ENCODE measurements at places on chromosomes 4 and X. TPM values are rescaled to one million over a fixed set of nuclear protein-coding genes. Genes with fewer than 3 reads are reported as not detected.
A peak's percentile ranks its signal among the peaks of the same experiment; 100 is the strongest.

The TASL gene
- total RNA-seq, result not detected

The NAT8L gene
- total RNA-seq, result 28.2 TPM

The SSX2B gene
- total RNA-seq, result not detected

The SORBS2 gene
- 9.2 TPM for total RNA-seq

The DTHD1 gene
- not detected for total RNA-seq

The F11 gene
- not detected for total RNA-seq

The NRK gene
- 48.2 TPM for total RNA-seq

The WWC2 gene
- total RNA-seq, result 64.1 TPM

The NUDT11 gene
- 17.1 TPM for total RNA-seq

The IL15 gene
- 0.82 TPM for total RNA-seq

The CENPVL1 gene
- total RNA-seq, result 0.31 TPM

The FABP2 gene
- not detected for total RNA-seq

The FGG gene
- total RNA-seq, result 2.5 TPM

The ZCCHC13 gene
- total RNA-seq, result not detected

The SLITRK2 gene
- total RNA-seq, result 0.95 TPM

The RBM3 gene
- 209 TPM for total RNA-seq

The UGT8 gene
- 1.6 TPM for total RNA-seq

The OPHN1 gene
- 8.6 TPM for total RNA-seq

The PRDM8 gene
- total RNA-seq, result 2.4 TPM

The C4orf17 gene
- total RNA-seq, result not detected

- DNase-seq, result no peak
These were observed 39.9 kb downstream of the PDS5A start for GRCh38 chr4:39937683-39938268.

GRCh38 chr4:74325886-74326285 is 17.6 kb downstream of the EPGN start:
- DNase-seq, result no peak

GRCh38 chr4:108166441-108167315 is 2.1 kb downstream of the LEF1 start:
- peak; percentile 27 for DNase-seq

DNA sequence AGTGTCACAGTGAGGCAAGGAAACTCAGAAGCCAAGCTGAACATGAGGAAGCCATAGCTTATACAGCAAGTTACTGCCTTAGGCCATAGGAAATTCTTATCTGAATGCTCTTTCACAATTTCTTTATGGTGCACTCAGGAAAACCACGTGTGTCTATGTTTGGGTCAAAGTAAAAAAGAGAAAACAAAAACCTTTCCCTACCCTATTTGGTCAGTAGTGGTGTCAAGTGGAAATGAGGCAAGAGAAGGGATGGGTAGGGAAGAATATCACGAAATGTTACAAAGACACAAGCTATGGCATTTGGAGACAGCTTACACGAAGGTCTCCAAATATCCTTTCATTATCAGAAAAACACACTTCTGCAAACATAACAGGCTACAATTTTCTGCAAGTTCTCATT is 83.4 kb upstream of the INPP4B start:
- DNase-seq, result no peak

DNA sequence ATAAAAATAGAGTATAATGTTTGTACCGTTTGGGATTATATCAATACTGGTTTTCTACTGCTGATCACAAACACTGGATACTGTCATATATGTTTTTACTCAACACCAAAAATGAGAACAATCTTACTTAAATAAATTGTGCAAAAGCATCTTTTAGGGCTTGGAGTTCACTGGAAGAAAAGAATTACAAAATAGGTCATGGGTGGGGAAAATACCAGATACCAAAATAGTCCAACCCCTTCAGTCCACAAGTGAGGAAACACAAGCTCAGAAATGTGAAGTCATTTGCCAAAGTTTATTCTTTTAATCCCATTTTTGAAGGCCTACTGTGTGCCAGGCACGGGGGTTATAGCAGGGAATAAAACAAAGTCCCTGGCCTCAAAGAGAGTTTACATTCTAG is 64.4 kb downstream of the ADGRG2 start:
- no peak for DNase-seq

DNA sequence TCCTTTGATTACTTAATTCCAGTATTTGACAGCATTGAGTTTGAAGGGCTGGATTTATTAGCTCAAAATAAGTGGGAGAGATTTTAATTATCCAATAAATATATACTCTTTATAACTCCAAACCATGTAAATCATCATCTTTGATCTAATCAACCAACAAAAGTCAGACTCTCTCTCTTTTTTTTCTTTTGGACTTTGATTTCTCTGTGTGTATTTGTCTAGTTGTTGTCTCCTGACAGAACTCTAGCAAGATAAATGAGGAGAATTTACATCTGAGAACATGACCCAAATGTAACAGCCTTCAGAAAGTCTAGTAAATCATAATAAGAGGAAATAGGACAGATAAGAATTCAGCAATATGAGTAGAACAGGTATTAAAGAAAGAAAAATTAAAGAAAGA is 567.1 kb downstream of the PPARGC1A start:
- no peak for DNase-seq

DNA sequence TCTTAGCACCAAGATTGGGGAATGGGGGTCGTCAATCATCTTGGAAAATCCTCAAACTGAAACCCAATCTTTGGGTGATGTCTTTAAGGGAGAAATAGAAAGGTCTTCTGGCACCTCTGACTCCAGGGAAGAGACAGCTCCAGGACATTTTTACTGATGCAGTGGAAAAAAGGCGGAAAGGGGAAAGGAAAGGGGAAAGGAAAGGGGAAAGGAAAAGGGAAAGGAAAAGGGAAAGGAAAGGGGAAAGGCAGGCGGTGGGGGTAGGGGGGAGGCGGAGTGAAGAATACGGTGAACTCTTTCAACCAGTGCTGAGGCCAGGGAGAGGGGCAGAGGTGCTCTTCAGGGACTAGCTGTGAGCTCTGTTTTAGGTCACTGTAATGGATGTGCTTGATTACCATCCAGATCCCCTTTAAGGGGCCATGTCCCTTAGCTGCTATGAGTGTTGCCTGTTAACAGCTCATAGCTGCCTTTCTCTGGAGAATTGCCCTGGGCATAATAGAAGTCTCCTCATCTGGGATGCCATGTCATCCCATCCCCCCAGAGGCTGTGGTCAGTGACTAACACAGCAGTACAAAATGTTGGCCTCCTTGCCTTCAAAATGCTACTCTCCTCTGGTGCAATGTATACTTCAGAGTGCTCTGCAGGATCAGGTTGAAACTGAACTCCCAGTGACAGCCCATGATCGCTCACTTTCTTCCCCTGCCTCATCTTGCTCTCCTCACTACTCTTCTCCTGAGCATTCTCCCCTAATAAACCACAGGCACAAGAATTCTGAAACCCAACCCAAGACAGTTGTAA is 92.4 kb upstream of the AP1S2 start:
- no peak for DNase-seq

DNA sequence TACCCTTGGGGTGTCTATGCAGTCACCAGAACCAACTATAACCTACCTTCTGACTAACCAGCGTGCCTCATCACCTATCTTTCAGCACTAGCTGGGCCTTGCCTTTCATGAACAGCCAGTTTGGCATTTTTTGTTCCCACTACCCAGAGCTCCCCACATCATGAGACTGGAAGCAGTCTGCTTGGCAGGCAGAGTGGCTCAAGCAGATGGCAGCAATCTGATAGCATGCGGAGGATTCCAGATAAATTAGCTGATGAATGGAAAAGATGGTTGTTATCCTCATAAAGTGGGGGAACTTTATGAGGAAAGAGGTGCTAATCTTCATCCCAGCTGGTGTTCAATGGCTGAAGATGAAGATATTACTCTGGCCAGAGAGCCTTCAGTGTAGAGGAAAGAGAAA is 243.2 kb upstream of the EDA2R start:
- DNase-seq, result no peak

- DNase-seq, result no peak
These were observed 36.4 kb downstream of the QDPR start for GRCh38 chr4:17475481-17475880.

DNA sequence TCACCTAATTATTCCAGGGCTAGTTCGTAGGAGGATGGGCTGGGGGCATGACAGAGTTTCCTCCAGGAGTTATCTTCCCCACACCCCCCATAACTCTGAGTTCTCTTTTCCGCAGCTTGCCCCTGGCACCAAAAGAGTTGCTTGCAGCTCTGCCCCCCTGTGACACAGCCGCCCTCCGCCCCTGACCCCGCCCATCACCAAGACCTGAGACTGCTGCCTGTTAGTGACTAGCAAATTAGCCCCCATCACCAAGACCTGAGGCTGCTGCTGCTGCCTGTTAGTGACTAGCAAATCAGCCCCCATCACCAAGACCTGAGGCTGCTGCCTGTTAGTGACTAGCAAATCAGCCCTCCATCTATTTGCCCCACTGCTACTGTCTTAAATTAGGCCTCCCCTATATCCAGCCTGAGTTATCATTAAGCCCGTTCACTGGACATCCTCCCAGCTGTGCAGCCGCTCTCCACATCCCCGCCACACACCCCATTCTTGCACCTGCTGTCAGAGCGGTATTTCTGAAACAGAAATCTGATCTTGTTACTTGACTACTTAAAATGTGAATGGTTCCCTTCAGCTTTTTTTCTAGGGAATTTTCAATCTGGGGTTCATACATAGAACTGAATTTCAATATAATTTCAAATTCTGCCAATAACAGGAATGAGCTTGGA is 1.5 kb upstream of the PAPSS1 start:
- no peak for DNase-seq

DNA sequence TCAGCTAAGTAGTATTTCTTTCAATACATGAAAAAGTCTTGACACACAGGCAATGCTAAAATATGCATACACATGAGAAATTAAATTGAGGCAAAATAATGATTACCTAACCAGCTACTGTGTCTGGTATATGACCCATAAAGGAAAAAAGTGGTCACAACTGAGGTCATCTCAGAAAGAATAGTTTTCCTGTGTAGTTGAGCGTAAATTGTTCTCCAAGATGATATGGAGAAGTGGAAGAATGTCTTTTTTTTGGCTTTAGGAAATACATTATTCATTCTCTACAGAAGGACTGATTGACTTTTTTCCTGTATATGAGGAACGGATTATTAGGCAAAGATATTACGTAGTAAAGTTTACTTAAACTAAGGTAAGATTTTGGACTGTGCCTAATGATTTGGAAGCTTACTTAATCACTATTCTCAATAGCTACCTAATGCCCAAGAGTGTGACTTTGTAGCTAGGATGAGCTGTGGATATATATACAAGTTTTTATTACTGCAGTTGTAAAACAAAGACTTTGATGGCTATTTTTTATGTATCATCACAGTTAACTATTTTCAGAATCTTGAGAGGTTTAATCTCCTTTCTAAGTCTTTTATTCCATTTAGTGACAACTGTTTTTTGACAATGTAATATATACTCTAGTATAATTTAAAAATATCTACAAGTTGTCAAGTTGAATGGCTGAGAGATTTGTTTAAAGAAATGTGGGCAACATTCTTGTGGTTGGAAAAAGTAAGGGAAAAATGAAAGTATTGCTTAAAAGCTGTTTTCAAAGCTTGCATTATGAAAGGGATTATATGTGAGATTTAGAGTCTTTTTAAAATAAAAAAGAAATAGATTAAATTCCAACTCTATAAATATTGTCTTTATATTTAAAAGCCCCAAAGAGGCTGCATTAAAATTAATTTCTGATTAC is 100.2 kb downstream of the PDLIM5 start:
- DNase-seq, result no peak

GRCh38 chr4:16238327-16238726 is 12.1 kb upstream of the TAPT1 start:
- no peak for DNase-seq

DNA sequence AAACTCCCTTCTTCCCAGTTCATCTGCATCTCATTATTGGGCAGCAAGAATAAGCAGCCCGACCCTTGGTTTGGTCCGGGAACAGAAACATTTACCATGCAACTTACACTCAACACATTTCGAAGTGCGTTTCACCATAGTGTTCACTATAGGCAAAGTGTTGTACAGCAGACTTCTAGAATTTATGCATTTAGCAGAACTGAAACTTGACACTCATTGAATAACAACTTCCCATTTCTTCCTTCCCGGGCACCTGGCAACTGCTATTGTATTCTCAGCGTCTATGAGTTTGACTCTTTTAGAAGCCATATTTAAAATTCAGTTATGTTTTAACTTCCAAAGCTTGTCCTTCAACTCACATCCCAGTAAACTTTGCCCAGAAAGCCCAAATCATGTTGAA is 840.6 kb downstream of the NLGN4X start:
- DNase-seq, result no peak

- no peak for DNase-seq
These were observed 10.2 kb upstream of the TMEM156 start for GRCh38 chr4:39042366-39042765.

- DNase-seq, result no peak
These were observed 38.1 kb downstream of the NFXL1 start for GRCh38 chr4:47876310-47876709.

DNA sequence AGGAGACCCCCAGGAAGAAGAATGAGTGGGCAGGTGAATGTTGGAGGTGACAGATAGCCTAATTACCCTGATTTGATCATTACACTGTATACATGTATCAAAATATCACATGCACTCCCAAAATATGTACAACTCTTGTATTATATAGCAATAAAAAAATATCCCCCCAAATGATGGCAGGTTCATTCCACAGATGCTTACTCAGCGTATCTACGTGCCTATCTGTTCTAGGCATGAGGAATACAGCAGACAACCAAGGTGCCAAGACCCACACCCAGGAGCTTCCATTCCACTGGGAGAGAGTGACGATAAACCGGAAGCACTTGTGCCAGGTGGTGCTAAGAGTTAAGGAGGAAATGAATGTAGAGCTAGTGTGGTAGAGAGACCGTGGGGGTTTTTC is 42.4 kb downstream of the ADRA2C start:
- no peak for DNase-seq

- DNase-seq, result no peak
These were observed 155.7 kb upstream of the MAP3K15 start for GRCh38 chrX:19670854-19671620.

GRCh38 chr4:47484168-47484567 is 907 bp upstream of the ATP10D start:
- no peak for DNase-seq

- no peak for DNase-seq
These were observed 1667.9 kb upstream of the PCDH7 start for GRCh38 chr4:29052266-29052665.

DNA sequence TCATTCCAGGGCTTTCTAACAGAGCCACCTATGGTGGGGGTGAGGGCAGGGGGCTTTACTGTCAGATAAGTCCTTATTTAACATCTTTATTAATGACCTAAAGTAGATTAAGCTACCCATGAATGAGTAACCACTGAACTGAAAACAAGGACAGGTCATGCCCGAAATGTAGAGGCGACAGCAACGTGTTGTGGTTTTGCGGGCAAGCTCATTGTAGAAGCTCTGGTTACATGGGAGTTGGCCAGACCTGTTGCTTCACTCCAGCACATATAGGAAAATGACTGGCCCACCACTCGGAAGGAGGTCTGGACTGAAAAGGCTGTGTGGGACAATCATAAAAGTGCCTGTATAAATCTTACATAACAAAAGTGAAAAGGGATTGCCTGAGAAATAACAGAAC is 109.6 kb upstream of the NDP start:
- DNase-seq, result no peak

GRCh38 chrX:43644124-43644701 is 11.9 kb upstream of the MAOA start:
- no peak for DNase-seq

All from mesothelial cell of epicardium (in vitro differentiated cells).